ENCODE measurements at places on chromosomes 13 and 19.

DNA sequence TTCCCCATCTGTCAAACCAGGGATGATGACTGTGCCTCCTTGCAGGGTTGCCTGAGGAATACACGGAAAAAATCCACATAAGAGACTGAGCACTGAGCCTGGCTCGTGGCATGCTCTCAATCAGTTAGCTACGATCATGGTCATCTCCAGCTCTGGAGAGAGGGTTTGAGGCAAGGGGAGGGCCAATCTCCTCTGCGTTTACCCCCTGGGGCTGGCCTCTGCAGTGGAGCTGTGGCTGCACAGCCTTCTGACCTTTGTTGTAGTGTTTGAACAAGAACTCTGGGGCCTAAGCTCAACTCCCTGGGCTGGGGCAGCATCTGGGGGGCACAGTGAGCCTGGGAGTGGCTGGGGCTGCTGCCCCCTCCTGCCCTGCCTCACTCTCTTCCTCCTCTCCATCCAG lies 5.9 kb downstream of the LRRC4B start:
- no peak for DNase-seq

DNA sequence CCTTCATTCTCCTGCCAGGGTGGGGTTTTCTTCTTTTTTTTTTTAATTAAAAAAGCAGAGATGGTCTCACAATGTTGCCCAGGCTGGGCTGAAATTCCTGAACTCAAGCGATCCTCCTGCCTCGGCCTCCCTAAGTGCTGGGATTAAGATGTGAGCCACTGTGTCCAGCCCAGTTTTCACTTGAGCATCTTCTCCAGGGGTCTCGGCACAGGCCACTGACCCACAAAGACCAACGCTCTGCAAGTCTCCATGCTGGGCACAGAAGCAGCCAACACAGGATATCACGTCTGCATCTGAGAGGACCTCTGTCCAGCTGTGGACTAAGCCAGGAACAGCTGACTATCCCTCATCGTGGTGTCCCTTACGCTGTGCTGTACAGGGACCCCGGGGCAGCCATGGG lies 9.5 kb upstream of the TMEM86B start:
- no peak for DNase-seq

GRCh38 chr13:25421612-25422011 lies 49.8 kb downstream of the ATP8A2 start:
- no peak for DNase-seq

GRCh38 chr13:39773833-39774232 lies 118.4 kb downstream of the COG6 start:
- DNase-seq, result no peak

GRCh38 chr19:35151273-35152065 lies 3.1 kb upstream of the FXYD5 start:
- no peak for DNase-seq

- no peak for DNase-seq
Measured at GRCh38 chr13:111541752-111542529, 221.5 kb downstream of the TEX29 start.

DNA sequence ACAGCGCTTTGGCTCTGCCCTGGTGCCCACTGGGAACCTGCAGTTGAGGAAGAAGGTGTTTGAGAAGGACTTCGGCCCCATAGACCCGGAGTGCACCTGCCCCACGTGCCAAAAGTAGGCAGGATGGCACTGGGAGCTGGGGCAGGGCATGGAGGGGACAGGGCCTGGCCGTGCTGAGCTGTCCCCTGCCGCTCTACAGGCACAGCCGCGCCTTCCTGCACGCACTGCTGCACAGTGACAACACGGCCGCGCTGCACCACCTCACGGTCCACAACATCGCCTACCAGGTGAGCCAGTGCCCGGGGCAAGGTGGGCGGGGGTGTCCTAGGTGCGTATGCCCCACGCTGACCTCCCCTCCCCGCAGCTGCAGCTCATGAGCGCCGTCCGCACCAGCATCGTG lies 5.1 kb upstream of the DNM2 start:
- DNase-seq, result no peak

DNA sequence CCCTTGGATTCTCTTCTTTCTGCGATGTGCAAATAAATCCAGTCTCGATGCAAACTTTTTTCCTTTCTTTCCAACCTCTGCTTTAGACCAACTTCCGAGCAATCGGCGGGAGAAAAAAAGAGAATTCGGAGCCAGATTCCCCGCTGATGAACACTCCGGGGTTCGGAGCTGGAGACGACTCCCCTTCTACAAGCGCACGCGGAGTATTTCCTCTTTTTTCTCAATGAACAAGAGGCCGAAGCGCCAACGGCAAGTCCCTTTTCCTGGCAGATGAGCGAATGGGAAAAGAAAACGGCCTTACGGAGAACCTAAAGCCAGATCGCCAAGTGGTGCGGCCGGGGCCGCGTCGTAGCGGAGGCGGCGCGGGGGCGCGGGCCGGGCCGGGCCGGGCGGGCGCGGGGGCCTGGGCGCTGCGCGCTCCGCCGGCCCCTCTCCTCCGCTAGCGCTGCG lies 250 bp downstream of the SPRY2 start:
- no peak for DNase-seq

DNA sequence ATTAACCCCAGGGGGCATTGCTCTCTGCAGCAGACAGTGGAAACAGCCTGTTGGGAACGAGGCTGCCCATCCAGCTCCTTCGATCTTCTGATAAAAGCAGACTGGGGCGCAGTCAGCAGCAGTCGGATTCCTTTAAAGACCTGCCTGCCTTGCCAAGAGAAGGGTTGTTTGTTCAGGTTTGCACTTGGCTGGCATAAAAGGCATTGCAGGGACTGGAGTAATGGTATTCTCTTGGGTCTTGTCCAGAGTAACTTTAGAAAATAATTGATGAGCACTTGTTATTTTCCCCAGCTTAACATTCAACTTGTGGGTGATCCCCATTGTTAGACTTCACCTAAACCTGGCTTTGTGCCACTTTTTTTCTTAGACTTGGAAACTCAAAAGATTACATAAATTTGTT lies 67.3 kb upstream of the SLC10A2 start:
- no peak for DNase-seq

DNA sequence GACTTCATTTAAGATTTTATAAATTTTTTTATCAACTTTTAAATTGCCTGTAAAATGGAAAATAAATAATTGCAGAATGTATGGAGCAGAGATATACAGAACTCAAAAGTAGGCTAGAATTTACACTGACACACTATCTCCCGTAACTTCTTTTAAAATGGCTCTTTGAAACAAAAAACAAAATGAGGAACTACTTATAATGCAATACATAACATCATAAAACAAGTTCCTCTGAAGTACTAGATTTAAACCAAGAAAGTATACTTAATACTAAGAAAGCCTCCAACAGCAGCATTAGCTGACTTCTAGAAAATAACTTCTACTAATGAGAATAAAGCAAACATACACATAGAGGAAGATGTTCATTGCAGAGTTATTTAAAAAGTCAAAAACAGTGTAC lies 17.0 kb downstream of the RBM26 start:
- DNase-seq, result no peak

All from T-helper 1 cell (primary cell).